ENCODE measurements at places on chromosomes 6 and 20. TPM values are rescaled to one million over a fixed set of nuclear protein-coding genes. Genes with fewer than 3 reads are reported as not detected.

The EDN3 gene
- total RNA-seq = not detected

The MUC22 gene
- total RNA-seq = not detected

The KHDC1L gene
- total RNA-seq = not detected

The HLA-DQB2 gene
- not detected for total RNA-seq

The OR10C1 gene
- not detected for total RNA-seq

The PRRT1 gene
- total RNA-seq = 0.39 TPM

The KIF13A gene
- total RNA-seq = 88.7 TPM

The TRPC4AP gene
- 108 TPM for total RNA-seq

The POM121L2 gene
- not detected for total RNA-seq

The CCM2L gene
- not detected for total RNA-seq

The EPPIN gene
- total RNA-seq = 0.39 TPM

The TAAR9 gene
- 0.07 TPM for total RNA-seq

The NEDD9 gene
- total RNA-seq = 20.9 TPM

The UBE3D gene
- total RNA-seq = 4.6 TPM

The SASH1 gene
- total RNA-seq = 120 TPM

The PI3 gene
- not detected for total RNA-seq

The NKX2-4 gene
- not detected for total RNA-seq

The C20orf144 gene
- not detected for total RNA-seq

The SLC25A27 gene
- 7.0 TPM for total RNA-seq

The TCP11 gene
- 0.07 TPM for total RNA-seq

The GMEB2 gene
- 11.6 TPM for total RNA-seq

The ZNF391 gene
- total RNA-seq = 1.6 TPM

The SLC4A11 gene
- total RNA-seq = 1.2 TPM

The AAR2 gene
- 25.8 TPM for total RNA-seq

The SLPI gene
- total RNA-seq = 0.52 TPM

The RSPH4A gene
- 0.10 TPM for total RNA-seq

The EYS gene
- under 0.01 TPM for total RNA-seq

The NTSR1 gene
- total RNA-seq = 0.03 TPM

The TBX18 gene
- 45.0 TPM for total RNA-seq

Data from smooth muscle cell of the pulmonary artery (primary cell).